ENCODE measurements at places on chromosomes 11 and 22.

GRCh38 chr22:49964136-49965090 lies 3.8 kb downstream of the PIM3 start:
- no peak for ATAC-seq

DNA sequence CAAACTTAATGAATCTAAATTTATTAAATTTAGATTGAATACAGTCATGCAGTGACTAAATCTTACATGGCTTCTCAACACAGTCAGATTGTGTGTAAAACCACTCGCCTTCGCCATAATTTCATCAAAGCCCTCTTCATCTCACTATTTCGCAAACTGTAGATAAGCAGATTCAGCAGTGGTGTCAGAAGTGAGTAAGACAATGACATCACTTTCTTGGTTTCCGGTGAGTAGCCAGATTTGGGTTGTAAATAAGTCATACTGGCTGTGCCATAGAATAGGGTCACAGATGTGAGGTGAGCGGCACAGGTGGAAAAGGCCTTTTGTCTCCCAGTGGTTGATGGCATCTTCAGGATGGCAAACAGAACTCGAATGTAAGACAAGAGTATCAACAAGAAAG lies 3.4 kb downstream of the OR10A6 start:
- no peak for ATAC-seq

DNA sequence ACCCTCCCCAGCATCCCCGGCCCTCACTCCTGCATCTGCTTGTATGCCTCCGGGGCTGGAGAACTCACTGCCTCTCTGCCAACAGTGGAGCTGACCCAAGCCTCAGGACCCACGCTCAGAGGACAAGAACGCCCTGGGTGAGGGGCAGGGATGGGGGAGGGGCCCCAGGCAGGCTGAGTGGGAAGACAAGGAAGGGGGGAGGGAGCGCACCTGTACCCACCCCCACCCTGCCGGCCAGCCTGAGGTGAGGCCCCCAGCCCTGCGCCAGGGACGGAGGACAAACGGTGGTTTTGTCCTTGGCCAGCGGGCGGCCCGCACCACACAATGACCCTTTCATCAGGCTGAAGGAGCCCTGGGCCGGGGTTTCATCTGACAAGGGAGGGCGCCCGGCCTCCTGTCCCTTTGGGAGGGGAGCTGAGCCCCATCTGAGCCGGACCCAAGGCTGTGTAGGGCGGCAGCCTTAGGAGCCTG lies 10.0 kb downstream of the WNT7B start:
- ATAC-seq, result no peak

DNA sequence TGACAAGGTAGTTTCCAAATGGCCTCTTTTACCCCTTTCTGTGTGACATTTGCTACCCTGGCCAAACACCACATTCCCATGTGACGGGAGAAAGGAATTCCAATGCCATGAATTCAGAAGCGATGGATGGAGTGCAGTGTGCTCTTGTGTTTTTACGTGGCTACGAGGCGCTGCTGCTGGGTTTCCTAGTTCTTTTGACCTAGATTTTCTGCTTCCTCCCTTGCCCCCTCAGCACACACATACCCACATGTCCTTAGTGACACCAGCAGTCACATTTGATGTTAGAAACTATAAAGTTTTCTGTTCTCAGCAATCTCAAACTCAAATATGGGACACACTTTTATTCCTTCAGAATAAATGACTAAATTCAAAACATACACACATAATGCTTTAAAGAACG lies 7.8 kb upstream of the TMA7B start:
- no peak for ATAC-seq

- no peak for ATAC-seq
Observed at GRCh38 chr11:127338380-127339259, 338.1 kb upstream of the KIRREL3 start.

GRCh38 chr22:38924347-38924952 lies 33.0 kb upstream of the APOBEC3A start:
- ATAC-seq, result peak; percentile 75

- no peak for ATAC-seq
Observed at GRCh38 chr22:38177044-38177443, 4.6 kb downstream of the PLA2G6 start.

GRCh38 chr22:27792452-27793161 lies 8.9 kb downstream of the MN1 start:
- no peak for ATAC-seq

DNA sequence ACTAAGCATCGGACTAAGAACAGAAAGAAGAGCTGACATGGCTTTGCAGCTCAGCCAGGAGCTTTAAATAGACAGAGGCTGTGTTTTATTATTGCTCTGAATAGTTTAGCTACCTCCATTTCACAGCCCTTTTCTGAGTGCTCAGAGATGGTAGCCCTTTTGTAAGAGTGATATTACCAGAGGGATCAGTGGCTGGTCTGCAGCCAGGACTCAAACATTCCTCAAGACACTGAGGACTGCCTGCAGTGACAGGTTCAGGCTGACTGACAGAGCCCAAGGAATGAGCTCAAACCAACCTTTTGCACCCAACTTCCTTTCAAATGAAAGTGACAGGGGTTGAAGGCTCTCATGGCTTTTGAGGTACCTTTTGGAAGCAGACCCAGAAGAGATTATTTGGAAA lies 189.0 kb downstream of the DDX10 start:
- ATAC-seq, result peak; percentile 75

- no peak for ATAC-seq
Observed at GRCh38 chr11:79025622-79026021, 415.2 kb downstream of the TENM4 start.

DNA sequence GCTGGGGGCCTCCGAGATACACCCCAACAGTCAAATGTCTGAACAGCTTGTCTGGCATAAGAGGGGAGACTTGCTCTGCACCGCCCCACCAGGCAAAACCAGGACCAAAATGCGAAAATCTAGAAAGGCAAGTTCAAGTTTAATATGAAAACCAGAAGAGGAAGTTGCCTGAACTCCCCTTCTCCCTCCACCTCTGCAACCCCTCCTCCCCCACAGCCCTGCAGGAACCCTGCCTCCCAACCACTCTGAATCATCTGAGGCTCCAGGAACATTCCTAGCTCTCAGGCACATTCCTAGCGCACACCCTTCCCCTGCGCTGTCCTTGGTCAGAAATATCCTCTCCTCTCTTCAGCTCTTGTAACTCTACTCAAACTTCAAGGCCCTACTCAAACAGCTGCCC lies 36.7 kb downstream of the ISX start:
- ATAC-seq, result peak; percentile 50

DNA sequence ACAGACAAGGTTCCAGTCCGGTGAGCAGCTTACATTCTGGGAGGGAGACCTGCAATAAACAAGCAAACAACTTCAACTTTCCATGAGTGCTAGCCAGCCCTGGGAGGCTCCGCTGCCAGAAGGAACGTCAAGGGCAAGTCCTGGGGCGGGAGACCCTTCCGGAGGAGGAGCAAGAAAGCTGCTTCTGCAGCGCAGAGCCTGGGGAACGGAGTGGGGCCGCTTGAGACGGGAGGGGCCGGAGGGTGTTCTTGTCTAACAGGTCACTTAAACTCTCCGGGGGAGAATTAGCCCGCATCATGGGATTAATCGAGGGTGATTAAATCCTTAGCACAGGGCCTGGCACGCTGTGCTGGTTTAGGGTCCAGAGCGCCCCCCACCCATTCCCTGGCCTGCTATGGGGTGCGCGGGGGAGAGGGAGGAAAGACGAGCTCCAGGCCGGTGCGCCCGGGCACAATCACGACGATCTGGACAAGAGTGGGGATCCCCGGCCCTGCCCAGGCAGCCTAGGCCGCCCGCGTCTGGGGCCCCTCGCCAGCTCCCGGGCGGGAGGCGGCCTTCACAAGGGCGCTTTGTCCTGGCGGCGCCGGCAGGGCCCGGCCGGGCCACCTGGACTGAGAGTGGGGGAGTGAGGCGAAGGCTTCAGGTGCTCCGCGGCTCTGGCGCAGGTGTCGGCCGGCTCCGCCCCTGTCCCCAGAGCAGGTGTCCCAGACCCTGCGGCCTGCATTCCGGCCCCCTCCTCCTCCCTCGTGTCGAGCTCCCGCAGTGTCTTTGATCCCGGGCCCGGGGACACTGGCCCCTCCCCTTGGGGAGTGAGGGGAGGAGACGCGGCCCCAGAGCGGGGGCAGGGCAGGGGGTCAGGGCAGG lies 663 bp upstream of the LARGE2 start:
- ATAC-seq, result no peak

DNA sequence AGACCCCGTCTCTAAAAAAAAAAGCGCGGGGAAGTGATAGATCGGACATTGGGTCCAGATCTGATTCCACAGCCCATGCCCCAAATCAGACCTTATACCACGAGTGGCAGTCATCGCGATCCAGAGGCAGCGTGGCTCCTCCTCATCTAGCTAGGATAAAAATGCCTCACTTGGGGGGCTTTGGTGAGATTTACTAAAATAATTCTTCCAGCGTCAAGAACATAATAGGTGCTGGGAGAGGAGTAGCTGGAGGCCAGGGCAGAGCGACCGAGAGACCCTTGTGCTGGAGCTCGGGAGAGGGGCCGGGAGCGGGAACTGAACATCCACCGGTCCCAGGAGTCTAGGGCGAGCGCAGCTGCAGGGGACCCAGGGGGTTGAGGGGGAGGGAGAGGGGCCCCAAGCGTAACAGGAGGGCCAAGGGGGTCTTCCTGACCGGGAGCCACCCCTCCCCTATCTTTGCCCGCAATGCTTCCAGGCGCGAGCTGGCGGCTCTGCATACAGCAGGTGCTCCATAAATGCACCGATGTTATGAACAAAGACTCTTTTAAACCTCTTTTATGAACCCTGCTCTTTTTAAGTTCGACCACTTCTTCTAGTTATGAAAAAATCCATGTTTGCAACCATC lies 823 bp upstream of the CPT1A start:
- no peak for ATAC-seq

DNA sequence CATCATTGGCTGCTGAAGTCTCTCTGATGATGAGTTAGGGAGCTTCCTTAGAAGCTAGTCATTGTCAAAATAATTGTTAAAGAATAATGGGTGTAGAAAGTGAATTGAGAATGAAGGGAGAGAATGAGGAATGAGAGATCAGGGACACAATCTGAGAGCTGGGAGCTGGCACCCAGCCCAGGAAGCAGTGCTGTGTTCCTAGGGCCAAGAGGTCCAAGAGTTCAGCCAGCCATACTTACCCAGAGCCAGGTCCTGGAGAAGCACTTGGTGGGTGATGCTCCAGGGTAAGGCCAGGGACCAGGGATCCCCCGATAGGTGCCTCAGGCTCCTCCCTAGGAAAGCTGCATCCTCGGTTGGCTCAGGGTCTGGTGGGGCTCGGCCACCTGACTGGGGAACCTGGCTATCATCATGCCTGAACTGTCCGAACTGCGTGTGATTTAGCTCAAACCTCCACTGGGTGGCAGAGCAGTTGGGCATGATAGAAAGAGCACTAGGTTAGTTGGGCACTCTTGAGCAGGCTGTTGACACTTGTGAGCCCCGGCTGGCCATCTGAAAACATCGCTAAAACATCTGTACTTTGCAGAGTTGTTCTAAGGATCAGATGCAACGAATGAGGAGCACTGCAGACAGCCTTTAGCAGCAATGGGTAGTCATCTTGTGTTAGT lies 123.9 kb upstream of the NCAM1 start:
- ATAC-seq, result 0 out of 3 replicates have a peak, but pooled peaks have one; percentile 35

DNA sequence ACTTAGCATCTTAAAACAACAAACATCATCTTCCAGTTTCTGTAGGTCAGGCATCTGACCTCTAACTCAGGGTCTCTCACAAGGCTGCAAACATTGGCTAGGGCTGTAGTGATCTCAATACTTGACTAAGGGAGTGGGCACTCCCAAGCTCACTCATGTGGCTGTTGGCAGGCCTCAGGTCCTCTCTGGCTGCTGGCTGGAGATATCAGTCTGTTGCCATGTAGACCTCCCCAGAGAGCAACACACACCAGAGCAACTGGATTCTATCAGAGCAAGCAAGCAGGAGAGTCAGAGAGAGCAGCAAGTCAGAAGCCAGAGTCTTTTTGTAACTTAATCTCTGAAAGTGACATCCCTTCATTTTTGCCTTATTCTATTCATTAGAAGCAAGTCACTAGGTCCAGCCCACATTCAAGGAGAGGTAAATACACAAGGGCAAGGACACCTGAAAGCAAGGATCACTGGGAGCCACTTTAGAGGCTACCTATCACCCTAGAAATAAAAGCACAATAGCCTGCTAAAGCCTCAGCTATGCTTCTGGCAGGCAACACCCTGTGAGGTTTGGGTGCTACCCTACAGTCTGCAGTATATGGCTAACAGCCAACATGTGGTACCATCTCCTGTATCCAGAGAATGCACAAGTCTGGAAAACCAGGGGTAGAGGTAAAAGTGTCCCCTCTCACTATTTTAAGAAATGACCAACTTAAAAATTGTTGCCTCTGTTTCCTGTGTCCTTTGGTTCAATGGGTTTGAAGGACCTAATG lies 33.5 kb upstream of the CD44 start:
- no peak for ATAC-seq

DNA sequence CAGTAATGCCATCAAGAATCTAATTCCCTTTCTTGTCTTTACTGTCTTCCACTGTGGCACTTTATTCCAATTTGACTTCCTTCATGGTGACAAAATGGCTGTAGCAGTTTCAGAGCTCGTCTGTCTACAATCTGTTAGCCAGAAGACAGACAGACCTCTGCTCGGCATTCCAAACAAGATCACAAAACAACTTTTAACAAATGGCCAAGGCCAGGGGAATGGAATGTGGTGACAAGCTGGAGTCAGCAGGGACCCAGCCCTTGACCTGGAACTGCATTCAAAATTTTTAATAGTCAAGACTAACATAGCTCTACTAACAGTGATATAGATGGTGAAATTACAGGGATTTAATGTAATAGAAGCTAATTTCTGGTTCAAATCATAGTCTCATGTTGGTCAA lies 637.2 kb downstream of the ETS1 start:
- no peak for ATAC-seq

Data from SK-N-SH treated with all-trans-retinoic acid at 6 μM for 48 hours (cell line).